ENCODE measurements at places on chromosomes 12 and 14. TPM values are rescaled to one million over a fixed set of nuclear protein-coding genes. Genes with fewer than 3 reads are reported as not detected.

DNA sequence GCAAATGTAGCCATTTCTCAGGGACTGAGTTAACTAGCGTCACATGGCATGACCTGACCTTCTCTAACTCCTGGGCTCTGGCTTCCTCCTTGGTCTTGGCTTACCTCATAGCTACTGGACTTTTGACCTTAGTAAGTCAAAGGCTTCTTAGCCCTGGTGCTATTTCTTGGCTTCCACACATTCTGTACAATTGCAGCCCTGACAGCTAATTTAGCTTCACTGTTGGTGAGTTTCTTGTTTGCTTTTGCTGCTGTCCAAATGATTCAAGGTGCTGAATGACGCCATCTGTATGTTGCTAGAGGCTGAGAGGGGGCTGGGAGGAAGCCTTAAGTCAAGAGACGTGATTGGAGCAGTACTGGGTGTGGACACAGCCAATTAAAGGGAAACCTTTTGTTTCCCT, 202.7 kb downstream of the PRKD1 start:
- no peak overlapping the region for H3K27ac ChIP-seq
- H3K27me3 ChIP-seq = no peaks in the 10 kb centered on the region
- no peak overlapping the region for H3K4me3 ChIP-seq
- peak; percentile 25 for DNase-seq
- H3K36me3 ChIP-seq = no peaks in the 10 kb centered on the region

Gene MANSC4
- not detected for total RNA-seq

DNA sequence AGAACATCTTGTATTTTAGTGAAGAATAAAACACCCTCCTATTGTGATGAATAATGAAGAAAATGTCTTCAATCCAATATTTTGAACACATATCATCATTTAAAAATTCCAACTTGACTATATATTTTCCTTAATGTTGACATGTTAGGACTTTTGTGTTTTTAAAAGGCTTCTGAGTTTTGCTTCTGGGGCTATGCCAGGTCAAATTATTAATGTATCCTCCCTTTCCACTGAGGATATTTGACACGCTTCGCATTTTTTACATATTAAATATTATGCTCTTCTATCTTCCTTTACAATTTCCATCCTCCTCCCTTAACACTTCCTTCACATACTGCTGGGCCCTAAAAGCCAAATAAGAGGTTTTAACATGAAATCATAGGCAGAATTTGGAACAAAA, 20.6 kb downstream of the RERG start:
- no peak overlapping the region for H3K27ac ChIP-seq
- H3K4me3 ChIP-seq = no peak overlapping the region
- H3K4me1 ChIP-seq = no peaks in the 10 kb centered on the region
- H3K36me3 ChIP-seq = no peaks in the 10 kb centered on the region

DNA sequence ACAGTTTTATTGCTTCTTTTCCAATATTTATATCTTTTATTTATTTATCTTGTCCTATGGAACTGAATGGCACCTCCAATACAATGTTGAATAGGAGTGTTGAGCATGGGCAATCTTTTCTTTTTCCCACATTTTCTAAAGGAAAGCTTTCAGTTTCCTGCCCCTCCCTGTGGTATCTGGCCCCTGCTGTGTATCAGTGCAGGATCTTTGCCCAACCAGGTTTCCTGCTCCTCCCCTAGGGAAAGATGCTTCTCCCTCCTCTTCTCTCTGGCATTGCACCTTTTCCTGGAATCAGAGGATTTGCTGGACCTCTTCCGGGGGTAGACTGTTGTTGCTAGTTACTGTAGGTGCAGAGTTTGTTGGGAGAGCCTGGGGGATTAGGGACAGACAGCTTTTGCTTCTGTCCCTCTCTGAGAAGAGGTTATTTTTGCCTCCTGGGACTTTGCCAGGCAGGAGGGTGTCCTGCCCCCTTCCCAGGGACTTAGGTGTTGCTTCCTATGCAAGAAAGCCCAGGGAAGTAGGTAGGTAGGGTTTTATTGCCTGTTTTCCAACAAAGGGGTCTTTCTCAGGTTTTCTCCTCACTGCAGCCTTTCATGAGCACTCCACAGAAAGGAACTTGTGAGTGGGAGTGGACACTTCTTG, 67.6 kb downstream of the POLR3B start:
- no peak overlapping the region for H3K27ac ChIP-seq
- H3K27me3 ChIP-seq = no peaks in the 10 kb centered on the region
- no peak for DNase-seq

GRCh38 chr12:88338486-88338885, 196.4 kb downstream of the TMTC3 start:
- H3K27ac ChIP-seq = no peak overlapping the region
- H3K4me1 ChIP-seq = peaks cover 21% of the 10 kb centered on the region
- DNase-seq = no peak
- no peaks in the 10 kb centered on the region for H3K36me3 ChIP-seq
- no peak overlapping the region for H3K4me3 ChIP-seq

GRCh38 chr12:12456637-12457036, 99.8 kb downstream of the BORCS5 start:
- no peak overlapping the region for H3K27ac ChIP-seq
- no peaks in the 10 kb centered on the region for H3K27me3 ChIP-seq
- H3K4me3 ChIP-seq = no peak overlapping the region
- DNase-seq = no peak
- peaks cover 5% of the 10 kb centered on the region for H3K36me3 ChIP-seq

Gene EXOC3L4
- total RNA-seq = 13.5 TPM

DNA sequence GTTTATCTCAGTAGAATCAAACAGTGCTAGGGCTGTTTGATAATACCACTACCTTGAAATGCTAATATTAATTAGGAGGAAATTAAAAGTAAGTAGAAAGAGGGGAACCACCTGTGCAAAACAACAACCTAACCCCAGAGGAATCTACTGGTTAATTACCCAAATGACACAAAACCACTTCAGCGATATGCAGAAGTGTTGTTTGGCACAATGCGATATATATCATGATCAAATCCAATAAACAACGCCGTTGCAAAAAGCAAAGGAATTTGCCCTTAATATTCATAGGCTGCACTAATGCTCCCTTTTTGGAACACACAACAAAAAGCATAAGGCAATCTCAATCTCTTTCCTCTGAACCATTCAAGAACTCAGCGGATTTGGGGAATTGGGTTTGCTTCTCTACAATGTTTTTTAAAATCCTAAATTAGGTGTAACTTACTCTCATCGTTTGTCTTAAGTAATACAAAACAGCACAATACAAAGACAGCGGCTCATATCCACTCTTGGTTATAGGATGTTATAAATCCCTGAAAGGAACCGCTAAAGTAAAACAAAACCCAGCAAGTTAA, 1.5 kb downstream of the MAP4K5 start:
- peaks cover 39% of the 10 kb centered on the region for H3K4me1 ChIP-seq
- peak overlapping the region; percentile 67 for H3K4me3 ChIP-seq
- DNase-seq = no peak
- no peaks in the 10 kb centered on the region for H3K27me3 ChIP-seq

GRCh38 chr14:96055753-96056508, 16.8 kb downstream of the C14orf132 start:
- no peak for DNase-seq
- H3K27ac ChIP-seq = no peak overlapping the region
- no peaks in the 10 kb centered on the region for H3K36me3 ChIP-seq
- no peaks in the 10 kb centered on the region for H3K4me1 ChIP-seq
- H3K4me3 ChIP-seq = no peak overlapping the region
- H3K27me3 ChIP-seq = peaks cover 41% of the 10 kb centered on the region

Gene LAG3
- total RNA-seq = 0.34 TPM

- no peaks in the 10 kb centered on the region for H3K27me3 ChIP-seq
- DNase-seq = no peak
- peaks cover 12% of the 10 kb centered on the region for H3K4me1 ChIP-seq
- no peak overlapping the region for H3K4me3 ChIP-seq
These were observed 5.2 kb downstream of the DDHD1 start for GRCh38 chr14:53147893-53148292.

Measured in Calu3 (cell line).